Fibroblast of gingiva (primary cell): ENCODE measurements at places on chromosomes 3 and 15.

- DNase-seq = peak; percentile 38
These were observed 237.8 kb upstream of the UBE2E1 start for GRCh38 chr3:23567917-23568316.

- DNase-seq = no peak
These were observed 46.8 kb downstream of the CPN2 start for GRCh38 chr3:194304186-194304917.

DNA sequence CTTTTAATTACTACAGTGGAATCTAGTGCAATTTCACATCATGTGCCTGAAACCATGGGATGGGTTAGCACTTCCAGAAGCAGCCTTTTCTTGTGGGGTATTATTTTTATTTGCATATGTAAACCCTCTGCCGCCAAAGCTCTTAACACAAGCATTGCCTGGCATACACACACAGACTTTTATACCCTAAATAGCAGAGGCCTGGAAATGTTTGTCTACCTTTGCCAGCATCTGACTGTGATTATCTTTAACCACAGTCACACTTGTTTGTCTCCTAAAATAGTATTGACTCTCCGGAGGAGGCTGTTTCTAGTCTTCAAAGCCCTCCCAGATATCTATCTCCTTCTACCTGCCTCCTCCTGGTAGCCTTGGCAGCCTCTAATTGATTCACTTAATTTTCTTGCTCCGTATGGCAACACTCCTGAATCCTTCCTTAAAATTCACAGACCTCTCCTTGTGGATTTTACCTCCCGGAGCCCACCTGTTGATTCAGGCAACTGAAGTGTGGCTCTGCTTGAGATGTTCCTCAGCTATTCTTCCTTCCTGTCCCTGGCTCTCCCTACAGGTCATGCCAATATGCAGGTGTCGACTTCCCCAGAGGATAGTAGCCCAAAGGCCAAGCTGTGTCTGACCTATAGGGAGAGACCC, 127.1 kb upstream of the UMPS start:
- no peak for DNase-seq

GRCh38 chr3:53594276-53594675, 99.9 kb downstream of the CACNA1D start:
- no peak for DNase-seq
